ENCODE measurements at places on chromosomes 1 and 21.

DNA sequence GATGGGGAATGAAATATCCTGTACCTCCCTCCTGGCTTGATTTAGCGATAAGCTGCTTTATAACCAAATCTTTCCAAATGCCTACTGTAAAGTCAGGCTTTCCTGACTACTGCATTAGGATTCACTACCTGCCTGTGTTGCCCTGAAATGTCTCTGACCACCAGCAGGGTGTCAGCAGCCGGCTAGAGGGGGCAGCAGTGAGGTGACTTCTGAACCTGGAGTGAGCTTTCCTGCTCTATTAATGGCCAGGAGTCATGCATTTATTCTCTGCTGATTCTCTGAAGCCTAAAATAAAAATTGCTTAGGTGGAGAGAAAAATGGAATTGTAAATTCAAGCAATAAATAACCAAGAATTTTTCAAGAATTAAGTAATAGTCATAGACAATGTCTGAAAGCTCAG, 2.5 kb downstream of the BACE2 start:
- H3K27me3 ChIP-seq: peaks cover 33% of the 10 kb centered on the region
- no peaks in the 10 kb centered on the region for H3K36me3 ChIP-seq
- no peak overlapping the region for H3K4me3 ChIP-seq
- no peak overlapping the region for H3K27ac ChIP-seq

DNA sequence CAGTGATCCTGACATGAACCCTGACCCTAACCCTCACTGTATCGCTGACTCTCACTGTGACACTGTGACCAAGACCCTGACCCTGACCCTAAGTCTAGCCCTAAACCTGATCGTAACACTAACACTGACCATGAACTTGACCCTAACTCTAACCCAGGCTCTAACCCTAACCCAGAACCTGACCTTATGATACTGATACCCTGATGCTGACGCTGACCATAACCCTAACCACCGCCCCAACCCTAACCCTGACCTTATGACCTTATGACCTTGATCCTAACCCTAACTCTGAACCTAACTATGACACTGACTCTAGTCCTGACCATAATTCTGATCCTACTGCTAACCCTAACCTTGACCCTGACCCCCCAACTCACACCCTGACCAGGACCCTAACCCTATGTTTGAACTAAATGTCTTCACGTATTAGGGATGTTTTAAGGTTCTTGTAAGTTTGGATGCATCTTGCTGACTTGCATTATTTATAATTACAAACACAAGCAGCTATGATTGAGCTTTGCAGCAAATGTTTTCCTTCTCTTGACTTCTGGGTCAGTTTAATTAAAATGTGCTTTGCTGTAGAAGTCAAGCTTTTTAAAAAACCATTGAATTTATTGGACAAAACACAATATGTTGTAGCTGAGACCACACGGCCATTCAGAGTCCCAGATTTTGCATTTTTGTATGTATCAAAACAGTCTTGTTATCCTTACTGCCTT, 23.9 kb upstream of the PRSS38 start:
- H3K27me3 ChIP-seq: peaks cover 6% of the 10 kb centered on the region
- peaks cover 7% of the 10 kb centered on the region for H3K4me1 ChIP-seq
- no peaks in the 10 kb centered on the region for H3K36me3 ChIP-seq
- H3K4me3 ChIP-seq: no peak overlapping the region
- no peak for DNase-seq

DNA sequence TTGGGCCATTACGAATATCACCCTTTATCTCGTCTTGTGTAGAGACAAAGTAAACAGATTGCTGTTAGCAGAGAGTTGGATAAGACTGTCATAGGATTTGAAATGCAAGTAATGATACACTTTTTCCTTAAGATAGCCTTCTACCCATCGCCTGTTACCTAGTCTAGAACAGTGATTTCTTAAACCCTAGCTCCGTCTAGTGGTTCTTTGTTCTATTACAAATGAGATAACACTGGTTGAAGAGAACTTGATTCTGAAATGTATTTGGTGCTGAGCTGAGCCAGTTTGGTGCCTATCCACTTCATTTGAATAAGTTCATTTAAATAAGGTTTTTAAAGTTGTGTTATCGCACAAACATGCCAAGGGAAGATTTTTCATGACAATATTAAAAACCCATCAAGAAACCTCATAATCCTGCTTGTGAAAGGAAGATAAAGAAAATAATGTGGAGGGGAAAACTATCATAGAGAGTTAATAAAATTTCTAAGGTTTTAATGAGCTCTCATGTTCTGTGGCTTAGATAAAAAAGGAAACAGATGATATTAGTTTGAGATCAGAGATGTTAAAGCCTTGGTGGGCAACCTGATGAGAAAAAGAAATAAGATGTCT, 1.5 kb upstream of the KCNH1 start:
- no peak overlapping the region for H3K4me3 ChIP-seq
- no peaks in the 10 kb centered on the region for H3K4me1 ChIP-seq
- DNase-seq: peak; percentile 68
- no peaks in the 10 kb centered on the region for H3K36me3 ChIP-seq
- H3K27ac ChIP-seq: no peak overlapping the region
- H3K27me3 ChIP-seq: peaks cover 45% of the 10 kb centered on the region

DNA sequence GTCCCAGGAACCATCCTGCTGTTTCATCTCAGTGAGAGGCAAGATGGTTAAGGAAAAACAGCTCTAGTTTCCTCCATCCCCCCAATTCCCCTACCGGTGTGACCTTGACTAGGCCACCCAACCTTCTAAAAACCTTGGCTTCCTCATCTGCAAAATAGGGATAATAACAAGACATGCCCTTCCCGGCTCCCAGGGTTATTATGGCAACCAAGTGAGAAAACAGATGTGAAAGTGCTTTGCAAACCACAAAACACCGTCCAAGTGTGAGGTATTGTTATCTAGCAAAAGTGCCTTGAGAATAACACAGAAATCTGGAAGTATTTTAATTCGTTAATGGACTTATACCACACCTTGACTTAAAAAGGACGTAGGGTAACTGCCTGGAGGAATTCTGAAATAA, 62.7 kb downstream of the ITPKB start:
- DNase-seq: no peak
- H3K4me1 ChIP-seq: peaks cover 18% of the 10 kb centered on the region
- no peaks in the 10 kb centered on the region for H3K27me3 ChIP-seq
- no peaks in the 10 kb centered on the region for H3K36me3 ChIP-seq
- H3K27ac ChIP-seq: no peak overlapping the region

Data from cardiac muscle cell (in vitro differentiated cells and primary cell).